ENCODE measurements at places on chromosomes 16 and 17. TPM values are rescaled to one million over a fixed set of nuclear protein-coding genes. Genes with fewer than 3 reads are reported as not detected.

DNA sequence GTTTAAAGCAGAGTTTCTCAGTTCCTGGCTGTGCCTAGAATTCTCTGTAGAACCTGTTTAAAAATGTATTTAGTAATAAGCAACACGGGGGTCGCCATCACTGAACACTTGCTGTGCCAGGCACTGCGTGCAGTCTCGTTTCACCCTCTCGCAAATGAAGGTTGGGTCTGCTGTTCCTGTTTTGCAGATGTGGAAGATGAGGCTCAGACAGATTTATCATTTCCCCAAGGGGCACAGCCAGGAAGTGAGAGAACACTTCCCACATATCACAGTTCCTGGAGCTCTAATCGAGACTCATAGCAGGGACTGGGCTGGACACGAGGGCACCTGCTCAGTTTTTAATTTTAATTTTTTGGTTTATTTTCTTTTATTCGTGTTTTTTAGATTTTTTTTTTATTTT lies 122.7 kb downstream of the ABCC6 start:
- DNase-seq, result no peak

DNA sequence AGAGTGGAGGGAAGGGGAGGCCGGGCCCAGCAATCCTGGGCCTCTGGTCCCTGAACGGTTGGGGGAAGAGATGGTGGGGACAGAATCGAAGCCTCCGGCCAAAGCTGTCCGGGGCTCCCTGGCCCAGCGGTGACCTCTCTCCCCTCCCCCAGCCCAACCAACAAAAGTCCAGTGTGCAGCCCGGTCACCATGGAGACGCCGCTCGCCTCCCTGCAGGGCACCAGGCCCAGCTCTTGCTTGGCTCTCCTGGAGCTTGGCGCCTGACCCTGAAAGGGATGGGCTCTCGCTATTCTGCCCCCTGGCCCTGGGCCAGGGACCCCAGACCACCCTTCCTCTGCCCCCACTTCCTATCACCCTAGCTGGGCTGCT lies 1.3 kb downstream of the METRN start:
- DNase-seq, result peak; percentile 35

GRCh38 chr16:2001035-2001434 lies 8.6 kb downstream of the ZNF598 start:
- DNase-seq, result no peak

GRCh38 chr17:28982131-28982793 lies 23.6 kb downstream of the SEZ6 start:
- DNase-seq, result no peak

- DNase-seq, result no peak
Measured at GRCh38 chr17:70377654-70378053, 208.3 kb downstream of the KCNJ2 start.

- DNase-seq, result no peak
Measured at GRCh38 chr17:32239456-32239855, 26.2 kb upstream of the RHBDL3 start.

DNA sequence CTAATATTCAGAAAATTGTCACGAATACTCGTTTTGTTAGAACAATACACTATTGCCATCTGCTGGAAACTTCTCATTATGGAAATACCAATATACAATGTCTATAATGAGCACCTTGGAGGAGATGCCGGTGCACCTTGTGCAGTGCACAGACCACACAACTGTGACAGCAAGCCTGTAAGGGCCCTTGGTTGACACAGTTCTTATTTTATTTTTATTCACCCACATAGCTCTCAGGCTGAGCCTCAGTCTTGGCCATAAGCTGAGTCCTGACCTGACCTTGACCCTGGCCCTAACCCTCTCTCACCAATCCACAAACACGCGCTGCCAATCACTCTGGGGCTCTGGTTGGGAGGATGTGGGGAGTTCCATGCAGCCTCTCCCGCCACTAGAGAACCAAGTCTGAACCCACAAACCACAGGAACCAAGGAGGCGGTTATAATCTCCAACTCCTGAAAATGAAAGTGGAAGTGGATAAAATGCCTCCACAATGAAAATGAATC lies 7.6 kb downstream of the AIPL1 start:
- DNase-seq, result peak; percentile 32

- DNase-seq, result no peak
Measured at GRCh38 chr17:40326832-40327199, 17.8 kb downstream of the RARA start.

DNA sequence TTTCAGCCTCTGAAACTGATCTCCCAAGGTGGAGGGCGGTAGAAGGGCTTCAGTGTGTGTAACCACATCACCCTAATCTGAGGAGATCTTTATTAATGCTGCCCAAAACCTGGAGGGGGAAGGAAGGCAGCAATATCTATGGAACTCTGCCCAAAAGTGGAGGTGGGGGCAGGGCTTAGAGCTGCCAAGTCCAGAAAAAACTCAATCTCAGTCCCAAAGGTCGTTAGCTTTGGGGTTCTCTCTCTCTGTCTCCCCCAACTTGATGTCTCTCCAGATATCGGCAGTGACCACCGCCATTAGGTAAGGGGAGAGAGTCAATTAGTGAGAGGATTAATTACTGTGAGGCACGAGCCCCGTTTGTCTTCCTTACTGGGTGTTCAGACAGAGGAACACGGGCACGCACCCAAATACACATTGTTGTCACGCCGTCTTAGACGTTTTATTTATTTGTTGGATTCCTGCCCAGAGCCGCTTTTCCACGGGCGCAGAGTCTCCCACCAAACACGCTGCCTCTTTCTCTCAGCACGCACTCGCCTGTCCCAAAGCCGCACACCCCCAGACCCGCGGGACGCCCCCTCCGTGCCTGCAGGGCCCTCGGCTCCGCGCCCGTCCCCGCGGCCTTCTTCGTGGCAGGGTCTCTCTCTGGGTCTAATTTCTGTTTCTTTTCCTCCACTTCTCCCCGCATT lies 5.4 kb upstream of the LHX1 start:
- DNase-seq, result no peak

DNA sequence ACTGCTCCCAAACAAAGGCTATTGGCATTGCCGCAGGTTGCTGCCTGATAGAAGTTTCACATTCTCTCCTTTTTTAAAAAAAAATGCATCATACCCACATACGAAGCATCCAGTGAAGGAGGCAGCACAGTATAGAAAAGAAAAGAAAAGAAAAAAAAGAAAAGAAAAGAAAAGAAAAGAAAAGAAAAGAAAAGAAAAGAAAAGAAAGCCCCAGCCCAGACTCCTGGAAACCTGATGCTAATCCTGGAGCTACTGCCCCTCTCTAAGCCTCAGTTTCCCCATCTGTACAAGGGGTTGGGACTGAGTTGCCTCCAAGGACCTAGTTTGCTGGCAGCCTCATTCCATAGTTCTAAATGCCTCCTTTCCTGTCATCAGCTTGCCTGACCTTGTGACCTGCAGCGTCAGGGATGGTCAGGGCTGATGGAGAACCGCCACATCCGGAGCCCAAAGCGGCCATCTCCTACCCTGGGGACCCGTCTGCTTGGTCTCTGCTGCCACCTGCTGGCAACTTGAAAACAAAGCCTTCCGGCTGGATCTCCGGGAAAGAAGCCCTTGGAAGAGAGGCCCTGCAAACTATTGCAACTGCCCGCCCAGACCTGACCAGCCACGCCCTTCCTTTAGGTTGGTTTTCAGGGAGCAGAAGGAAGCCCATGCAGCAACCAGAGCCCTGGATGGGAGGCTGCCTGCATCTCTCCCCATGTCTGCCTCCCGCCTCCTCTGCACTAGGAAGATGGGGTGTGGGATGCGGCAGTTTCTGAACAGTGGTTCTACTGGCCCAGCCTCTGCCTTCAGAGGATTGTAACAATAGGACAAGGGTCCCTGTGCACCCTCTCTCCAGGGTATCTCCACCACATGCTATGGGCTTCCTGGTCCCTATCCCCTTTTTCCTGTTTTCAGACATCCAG lies 13.0 kb downstream of the AIPL1 start:
- peak; percentile 35 for DNase-seq

- peak; percentile 74 for DNase-seq
Measured at GRCh38 chr16:53744449-53744848, 40.5 kb downstream of the FTO start.

GRCh38 chr17:80247561-80247960 lies 13.1 kb upstream of the RNF213 start:
- no peak for DNase-seq

DNA sequence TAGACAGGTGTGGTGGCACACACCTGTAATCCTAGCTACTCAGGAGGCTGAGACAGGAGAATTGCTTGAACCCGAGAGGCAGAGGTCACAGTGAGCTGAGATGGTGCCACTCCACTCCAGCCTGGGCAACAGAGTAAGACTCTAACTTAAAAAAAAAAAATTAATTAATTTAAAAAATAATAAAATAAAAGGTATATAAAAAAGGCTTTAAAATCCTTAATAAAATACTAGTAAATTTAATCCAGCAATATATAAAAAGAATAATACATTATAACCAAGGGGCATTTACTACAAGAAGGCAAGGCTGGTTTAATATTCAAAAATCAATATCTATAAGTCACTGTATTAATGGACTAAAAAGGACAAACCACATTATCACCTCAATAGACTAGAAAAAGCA lies 44.8 kb upstream of the MNT start:
- no peak for DNase-seq

DNA sequence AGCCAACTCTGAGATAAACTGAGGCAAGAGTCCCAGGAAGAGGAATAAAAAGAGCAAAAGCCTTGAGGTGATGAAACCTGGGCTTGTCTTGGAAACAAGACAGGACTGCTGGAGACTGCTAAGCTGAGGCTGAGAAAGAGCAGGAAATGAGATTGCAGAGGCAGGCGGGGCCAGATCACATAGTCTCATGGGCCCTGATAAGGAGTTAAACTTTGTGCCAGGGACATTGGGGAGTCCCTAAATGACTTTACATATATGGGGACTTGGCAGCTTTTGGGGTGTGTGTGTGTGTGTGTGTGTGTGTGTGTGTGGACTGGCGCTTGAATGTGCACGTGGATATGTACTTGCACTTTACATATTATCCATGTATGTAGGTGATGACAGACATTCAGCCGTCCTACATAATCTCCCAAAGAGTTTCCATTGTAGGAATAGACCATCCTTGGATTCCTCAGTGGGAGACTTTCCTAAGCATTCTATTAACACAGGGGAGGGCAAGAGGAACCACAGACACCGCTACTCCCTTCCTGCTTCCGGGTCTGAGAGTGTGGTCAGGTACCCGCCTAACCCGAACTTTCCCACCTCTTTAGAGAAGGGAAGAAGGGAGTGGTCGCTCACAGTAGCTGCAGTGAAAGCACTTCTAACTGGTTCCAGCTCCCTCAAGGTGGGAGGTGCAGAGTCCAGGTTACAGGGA lies 123.1 kb downstream of the LYRM1 start:
- no peak for DNase-seq

DNA sequence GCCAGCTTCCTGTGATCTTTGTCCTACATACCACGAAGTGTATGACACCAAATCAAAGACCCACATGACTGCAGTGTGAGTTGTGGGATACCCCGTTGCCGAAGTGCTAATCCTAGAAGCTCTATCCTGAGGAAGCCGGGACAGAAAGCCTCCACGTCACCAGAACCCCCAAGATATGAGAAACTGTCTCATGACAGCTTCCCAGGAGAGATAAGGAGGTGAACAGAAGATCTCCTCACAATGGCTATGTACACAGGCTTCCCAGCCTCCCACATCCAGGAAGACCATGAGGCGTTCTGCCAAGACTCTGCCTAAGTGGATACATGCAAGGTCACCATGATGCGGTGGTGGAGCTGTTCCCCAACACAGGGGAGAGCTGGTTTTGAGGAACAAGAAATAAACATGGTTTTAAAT lies 37.1 kb downstream of the TRIM25 start:
- DNase-seq, result no peak

- no peak for DNase-seq
Measured at GRCh38 chr16:57630931-57631845, 2.8 kb downstream of the ADGRG1 start.

GRCh38 chr16:10957771-10958482 lies 13.6 kb downstream of the CLEC16A start:
- DNase-seq, result no peak

- DNase-seq, result no peak
Measured at GRCh38 chr17:75636381-75637142, 3.3 kb downstream of the SMIM5 start.

Gene RAB26
- 0.70 TPM for total RNA-seq

Gene ASB16
- total RNA-seq, result not detected

Gene PRRT2
- total RNA-seq, result 0.25 TPM

Gene TUFM
- 130 TPM for total RNA-seq

Gene KCNG4
- total RNA-seq, result not detected

Gene GSE1
- 44.6 TPM for total RNA-seq

Gene RAMP2
- total RNA-seq, result not detected
